ENCODE measurements at places on chromosomes 3 and 15.
A peak's percentile ranks its signal among the peaks of the same experiment; 100 is the strongest.

GRCh38 chr3:65277798-65278197 lies 590.0 kb upstream of the ADAMTS9 start:
- no peak overlapping the region for H3K27ac ChIP-seq
- no peak for DNase-seq
- H3K4me1 ChIP-seq: no peaks in the 10 kb centered on the region
- H3K4me3 ChIP-seq: no peak overlapping the region

DNA sequence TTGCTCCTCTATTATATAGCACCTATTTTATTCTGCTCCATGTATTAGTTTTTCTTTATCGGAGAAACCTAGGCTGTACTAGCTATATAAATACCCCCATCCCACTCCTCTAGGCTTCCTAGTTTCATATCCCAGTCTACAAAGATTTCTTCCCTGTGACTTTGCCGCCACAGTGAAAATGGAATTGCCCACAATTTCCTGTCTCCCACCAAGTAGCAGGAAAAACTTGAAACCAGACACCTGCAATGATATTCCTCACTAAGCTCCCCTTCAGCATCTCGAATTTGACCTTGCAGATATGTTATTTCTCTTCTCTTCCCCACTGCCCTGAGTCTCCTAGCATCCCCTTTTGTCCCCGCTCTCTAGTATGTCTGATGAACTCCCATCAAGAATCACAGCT lies 685.8 kb upstream of the CCDC54 start:
- no peak for DNase-seq
- no peaks in the 10 kb centered on the region for H3K4me1 ChIP-seq
- no peaks in the 10 kb centered on the region for H3K36me3 ChIP-seq

GRCh38 chr3:42314411-42314810 lies 48.4 kb upstream of the CCK start:
- DNase-seq: no peak
- H3K4me1 ChIP-seq: no peaks in the 10 kb centered on the region
- H3K27ac ChIP-seq: no peak overlapping the region
- H3K36me3 ChIP-seq: peaks cover 16% of the 10 kb centered on the region
- no peak overlapping the region for H3K4me3 ChIP-seq

GRCh38 chr3:98022978-98023820 lies 11.9 kb downstream of the GABRR3 start:
- no peaks in the 10 kb centered on the region for H3K36me3 ChIP-seq
- H3K4me3 ChIP-seq: no peak overlapping the region
- no peaks in the 10 kb centered on the region for H3K27me3 ChIP-seq
- peak; percentile 93 for DNase-seq
- no peak overlapping the region for H3K27ac ChIP-seq
- peaks cover 5% of the 10 kb centered on the region for H3K4me1 ChIP-seq

DNA sequence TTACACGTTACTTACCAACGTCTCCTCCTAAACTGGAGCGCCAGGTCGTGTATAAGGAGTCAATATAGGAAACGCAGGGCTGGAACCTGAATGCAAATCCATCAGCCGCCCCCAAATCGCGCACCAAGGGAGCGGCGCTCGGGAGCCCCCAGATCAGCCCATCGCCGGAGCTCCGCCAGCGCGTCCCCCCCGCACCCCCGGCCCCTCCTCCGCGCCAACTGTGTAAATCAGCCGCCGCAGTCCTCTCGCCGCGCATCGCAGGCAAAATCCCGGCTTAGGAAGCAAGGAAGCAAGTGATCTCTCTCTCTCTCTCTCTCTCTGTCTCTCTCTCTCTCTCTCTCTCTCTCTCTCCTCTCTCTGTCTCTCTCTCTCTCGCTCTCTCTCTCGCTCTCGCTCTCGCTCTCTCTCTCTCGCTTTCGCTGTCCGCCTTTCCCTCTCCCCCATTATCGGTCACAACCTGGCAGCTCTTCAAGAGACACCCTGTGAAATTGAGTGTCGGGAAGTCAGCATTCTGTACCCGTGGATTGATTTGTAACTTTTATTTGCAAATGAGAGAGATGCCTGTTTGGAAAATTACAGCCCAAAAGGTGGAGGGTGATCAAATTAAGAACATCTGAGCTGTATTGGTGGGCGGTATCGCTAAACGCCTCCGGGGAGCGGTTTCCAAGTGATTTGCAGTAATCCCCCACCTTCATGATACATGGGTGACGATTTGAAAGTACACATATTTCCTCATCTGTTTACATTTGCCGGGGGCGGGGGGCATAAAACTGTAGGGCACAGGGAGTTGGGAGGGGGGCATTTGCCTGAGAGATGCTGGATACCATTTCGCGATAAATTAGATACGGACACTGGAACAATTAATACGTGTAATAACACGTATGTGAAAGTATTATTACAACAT lies 645 bp upstream of the SLITRK3 start:
- H3K27ac ChIP-seq: no peak overlapping the region
- H3K27me3 ChIP-seq: peaks cover 51% of the 10 kb centered on the region
- H3K4me1 ChIP-seq: peaks cover 19% of the 10 kb centered on the region
- peak overlapping the region; percentile 51 for H3K4me3 ChIP-seq
- DNase-seq: no peak
